ENCODE measurements at places on chromosomes 16 and 17.

- DNase-seq = no peak
These were observed 104.7 kb downstream of the COPRS start for GRCh38 chr17:31754239-31754945.

DNA sequence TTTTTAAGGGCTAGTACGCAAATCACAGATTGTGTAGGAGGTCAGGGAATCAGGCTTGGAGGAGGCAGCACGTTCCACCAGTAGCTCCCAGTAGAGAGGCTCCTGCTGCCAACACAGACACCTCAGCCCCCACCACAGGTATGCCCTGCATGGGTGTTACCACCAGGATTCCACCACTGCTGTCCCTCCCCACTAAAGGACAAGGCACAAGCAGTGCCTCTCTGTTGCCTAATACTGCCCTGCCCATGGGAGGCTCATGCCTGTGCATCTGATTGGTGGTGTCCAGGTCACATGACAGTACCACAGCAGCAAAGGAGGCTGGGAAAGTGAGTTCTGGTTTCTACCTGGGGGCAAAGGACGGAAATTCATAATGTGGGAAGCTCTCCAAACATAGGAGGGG is 33.6 kb upstream of the CACNG4 start:
- DNase-seq = no peak

GRCh38 chr16:46976550-46976949 is 3.1 kb upstream of the DNAJA2 start:
- DNase-seq = no peak

- no peak for DNase-seq
These were observed 868 bp downstream of the KCNJ12 start for GRCh38 chr17:21376759-21377690.

- DNase-seq = no peak
These were observed 9.8 kb upstream of the TNFSF12 start for GRCh38 chr17:7538891-7539545.

- DNase-seq = no peak
These were observed 19.2 kb downstream of the SLC16A3 start for GRCh38 chr17:82247856-82248671.

- no peak for DNase-seq
These were observed 33.1 kb downstream of the TRPV2 start for GRCh38 chr17:16448490-16448889.

GRCh38 chr17:32261936-32262510 is 3.6 kb upstream of the RHBDL3 start:
- no peak for DNase-seq

- DNase-seq = no peak
These were observed 11.9 kb downstream of the MAPT start for GRCh38 chr17:45906237-45906636.

DNA sequence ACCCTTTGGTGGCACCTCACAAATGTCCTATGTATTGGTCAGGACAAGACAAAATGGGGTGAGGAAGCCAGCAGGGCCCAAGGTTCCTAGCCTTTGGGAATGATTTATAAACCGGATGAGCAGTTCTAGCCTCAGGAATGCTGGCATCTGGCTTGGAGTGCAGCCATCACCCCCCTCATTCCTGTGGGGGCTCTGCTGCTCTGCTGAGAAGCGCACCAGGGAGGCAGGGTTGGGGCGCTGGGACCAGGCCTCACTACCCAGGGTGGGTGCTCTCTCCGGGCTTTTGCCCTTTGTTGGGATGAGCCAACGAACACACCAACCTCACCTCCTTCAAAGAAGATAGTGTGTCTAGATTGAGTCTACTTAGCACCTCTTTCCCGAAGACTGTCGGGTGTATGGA is 39.2 kb downstream of the TMEM11 start:
- DNase-seq = no peak

DNA sequence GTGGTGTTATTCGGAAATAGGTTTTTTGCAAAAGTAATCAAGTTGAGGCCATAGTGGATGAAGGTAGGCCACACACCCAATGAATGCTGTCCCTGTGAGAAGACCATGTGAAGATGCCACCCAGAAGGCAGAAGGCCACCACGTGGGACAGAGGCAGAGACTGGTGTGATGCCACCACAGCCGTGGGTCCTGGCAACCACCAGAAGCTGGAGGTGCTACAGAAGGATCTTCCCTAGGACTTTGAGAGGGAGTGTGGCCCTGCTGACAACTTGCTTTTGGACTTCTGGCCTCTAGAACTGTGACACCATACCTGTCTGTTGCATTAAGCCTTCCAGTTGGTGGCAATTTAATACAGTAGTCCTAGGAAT is 49.3 kb downstream of the RMI2 start:
- no peak for DNase-seq

GRCh38 chr17:21330436-21331160 is 45.6 kb upstream of the KCNJ12 start:
- no peak for DNase-seq

DNA sequence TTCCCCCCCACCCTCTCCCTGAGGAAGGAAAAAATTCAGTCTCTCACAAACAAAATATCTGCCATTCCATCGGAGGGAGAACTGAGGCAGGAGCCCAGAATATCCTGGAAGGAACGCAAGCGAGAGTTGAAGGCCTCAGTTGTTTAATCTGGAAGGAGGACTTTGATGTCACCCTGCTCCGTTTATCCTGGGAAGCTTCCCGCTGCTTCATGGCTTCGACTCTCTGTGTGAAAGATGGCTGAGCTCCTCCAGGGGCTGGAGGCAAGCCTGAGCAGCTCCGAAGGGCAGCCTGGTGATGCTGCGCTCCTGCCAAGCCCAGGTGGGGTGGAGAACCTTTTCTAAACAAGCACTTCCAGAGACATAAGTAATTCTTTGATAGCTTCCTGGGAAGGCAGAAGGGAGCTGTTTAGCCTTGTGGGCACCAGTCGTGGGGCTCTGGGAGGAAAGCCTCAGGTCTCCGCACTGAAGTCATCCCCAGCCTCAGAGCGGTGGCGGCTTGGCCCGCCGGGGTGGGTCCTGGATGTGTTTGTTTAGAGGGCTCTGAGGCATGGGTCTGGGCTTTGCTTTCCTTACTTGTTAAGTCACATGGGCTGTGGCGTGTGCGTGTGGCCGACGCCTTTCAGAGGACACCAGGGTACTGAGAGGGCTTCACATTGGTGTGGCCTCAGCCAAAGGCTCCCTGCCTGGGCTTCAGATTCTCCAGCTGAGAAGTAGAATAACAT is 7.9 kb downstream of the NKD1 start:
- DNase-seq = no peak

- no peak for DNase-seq
These were observed 14.9 kb upstream of the MMD start for GRCh38 chr17:55436224-55437158.

DNA sequence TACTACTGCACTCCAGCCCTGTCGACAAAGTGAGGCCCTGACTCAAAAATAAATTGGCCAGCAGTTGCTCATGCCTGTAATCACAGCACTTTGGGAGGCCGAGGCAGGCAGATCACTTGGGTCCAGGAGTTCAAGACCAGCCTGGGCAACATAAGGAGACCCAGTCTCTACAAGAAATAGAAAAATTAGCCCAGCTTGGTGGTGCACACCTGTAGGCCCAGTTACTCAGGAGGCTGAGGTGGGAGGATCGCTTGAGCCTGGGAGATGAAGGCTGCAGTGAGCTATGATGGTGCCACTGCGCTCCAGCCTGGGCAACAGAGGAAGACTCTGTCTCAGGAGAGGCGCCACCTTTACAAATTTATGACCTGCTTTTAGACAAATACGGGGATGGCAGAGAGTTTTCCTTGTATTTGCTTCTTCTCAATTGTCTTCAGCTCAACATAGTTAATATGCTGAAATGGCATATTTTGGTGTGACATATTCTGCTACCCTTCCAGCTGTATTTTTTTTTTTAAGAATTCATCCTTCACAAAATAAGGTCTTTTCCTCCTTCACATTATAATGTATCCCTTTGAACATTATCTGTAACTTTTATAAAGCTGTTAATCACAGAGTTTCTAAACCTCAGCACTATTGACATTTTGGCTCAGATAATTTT is 21.1 kb upstream of the YPEL2 start:
- no peak for DNase-seq

DNA sequence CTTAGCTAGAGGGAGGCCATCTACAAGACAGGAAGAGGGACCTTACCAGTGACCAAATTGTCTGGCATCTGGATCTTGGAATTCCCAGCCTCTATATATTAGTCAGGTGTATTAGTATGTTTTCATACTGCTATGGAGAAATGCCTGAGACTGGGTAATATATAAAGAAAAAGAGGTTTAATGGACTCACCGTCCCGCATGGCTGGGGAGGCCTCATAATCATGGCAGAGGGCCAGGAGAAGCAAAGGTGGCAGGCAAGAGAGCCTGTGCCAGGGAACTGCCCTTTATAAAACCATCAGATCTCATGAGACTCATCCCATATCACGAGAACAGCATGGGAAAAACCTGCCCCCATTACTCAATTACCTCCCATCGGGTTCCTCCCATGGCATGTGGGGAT is 500.2 kb downstream of the SHISA9 start:
- no peak for DNase-seq

DNA sequence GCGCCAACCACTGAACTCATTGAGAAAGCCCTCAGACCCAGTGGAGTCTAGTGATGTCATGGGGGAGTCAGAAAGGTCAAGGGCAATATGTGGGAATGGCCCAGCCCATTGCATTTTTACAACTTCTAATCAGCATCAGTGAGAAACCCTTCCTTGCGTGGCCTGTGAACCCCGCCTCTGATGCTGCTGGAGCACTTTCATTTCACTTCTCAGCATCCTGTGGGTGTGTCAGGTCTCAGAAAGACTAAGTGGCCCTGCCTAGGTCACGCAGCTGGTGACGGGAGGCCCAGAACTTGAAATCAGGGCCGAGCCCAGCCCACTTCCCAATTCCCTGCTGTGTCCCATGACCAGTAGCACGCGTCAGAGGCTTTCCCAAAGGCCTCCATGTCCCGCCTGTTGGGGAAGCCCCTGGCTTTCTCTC is 6.1 kb downstream of the DNAI2 start:
- peak; percentile 52 for DNase-seq

- no peak for DNase-seq
These were observed 77.1 kb downstream of the USP31 start for GRCh38 chr16:23072084-23072599.

GRCh38 chr16:81623365-81624102 is 155.6 kb upstream of the PLCG2 start:
- peak; percentile 70 for DNase-seq

- DNase-seq = no peak
These were observed 253.9 kb downstream of the SEC14L1 start for GRCh38 chr17:77394540-77395295.

- no peak for DNase-seq
These were observed 12.7 kb downstream of the TMEM100 start for GRCh38 chr17:55709984-55710383.

DNA sequence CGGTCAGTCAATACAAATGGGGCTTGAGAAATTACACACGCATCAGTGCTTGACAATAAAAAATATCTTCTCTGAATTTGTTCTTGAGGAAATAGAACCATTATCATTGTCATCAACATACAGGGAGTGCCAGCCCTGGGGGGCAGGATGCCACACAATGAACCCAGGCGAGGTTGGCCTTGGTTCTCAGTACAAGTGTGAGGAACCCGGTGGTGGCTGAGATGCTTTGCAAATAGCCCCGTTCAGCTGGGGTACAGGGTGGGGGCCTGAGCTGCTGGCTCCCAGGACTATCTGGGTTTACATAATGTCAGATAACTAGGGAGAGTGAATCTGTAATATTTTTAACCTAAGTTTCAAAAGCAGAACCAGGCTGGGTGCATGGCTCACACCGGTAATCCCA is 112.8 kb upstream of the CDC42EP4 start:
- no peak for DNase-seq

DNA sequence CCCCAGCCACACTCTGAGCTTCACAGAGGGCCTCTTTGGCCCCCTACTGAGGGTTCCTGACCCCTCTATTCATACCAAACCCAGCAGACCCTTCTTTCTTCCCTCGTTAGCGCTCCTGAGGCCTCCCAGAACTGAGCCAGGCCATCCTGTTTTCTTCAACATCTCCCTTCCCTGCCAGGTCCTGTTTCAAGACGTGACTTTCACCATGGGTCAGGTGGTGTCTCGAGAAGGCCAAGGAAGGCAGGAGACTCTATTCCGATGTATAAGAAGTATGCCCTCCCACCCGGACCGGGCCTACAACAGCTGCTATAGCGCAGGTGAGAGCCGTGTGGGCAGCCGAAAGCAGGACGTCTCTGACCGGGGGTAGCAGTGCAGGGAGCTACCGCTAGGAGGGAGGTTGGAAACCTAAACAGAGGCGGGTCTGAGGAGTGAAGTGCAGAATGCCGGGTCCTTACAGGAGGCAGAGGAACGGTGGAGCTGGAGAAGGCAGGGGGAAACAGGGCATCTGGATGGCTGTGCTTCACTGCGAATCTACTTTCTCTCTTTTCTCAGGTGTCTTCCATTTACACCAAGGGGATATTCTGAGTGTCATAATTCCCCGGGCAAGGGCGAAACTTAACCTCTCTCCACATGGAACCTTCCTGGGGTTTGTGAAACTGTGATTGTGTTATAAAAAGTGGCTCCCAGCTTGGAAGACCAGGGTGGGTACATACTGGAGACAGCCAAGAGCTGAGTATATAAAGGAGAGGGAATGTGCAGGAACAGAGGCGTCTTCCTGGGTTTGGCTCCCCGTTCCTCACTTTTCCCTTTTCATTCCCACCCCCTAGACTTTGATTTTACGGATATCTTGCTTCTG is 1.3 kb upstream of the SENP3 start:
- DNase-seq = peak; percentile 65

DNA sequence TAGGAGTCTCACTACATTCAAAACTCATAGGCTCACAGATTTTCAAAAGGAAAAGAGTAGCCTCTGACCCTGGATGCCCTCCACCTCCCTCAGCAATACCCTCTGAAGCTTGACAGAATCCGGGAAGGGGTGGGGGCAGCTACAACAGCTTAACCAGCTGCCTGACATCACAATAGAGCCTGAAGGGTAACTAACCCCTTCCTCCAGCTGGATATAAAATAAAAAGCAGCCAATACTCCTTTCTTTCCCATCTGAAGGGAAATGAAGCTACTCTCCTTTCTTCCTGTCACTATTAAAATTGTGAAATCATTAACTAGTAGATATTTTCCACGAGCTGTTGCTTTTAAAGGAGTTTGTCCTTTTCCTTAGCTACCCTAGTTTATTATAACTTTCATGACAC is 24.0 kb downstream of the USP31 start:
- DNase-seq = no peak

- DNase-seq = no peak
These were observed 229.4 kb downstream of the CCDC182 start for GRCh38 chr17:57515662-57516211.

GRCh38 chr17:17015230-17015629 is 27.0 kb upstream of the MPRIP start:
- DNase-seq = no peak

- no peak for DNase-seq
These were observed 245.7 kb downstream of the FOXL1 start for GRCh38 chr16:86823888-86824671.

GRCh38 chr17:21211825-21212479 is 2.0 kb downstream of the TMEM11 start:
- DNase-seq = no peak

GRCh38 chr16:86396422-86396821 is 113.9 kb upstream of the FOXF1 start:
- no peak for DNase-seq

DNA sequence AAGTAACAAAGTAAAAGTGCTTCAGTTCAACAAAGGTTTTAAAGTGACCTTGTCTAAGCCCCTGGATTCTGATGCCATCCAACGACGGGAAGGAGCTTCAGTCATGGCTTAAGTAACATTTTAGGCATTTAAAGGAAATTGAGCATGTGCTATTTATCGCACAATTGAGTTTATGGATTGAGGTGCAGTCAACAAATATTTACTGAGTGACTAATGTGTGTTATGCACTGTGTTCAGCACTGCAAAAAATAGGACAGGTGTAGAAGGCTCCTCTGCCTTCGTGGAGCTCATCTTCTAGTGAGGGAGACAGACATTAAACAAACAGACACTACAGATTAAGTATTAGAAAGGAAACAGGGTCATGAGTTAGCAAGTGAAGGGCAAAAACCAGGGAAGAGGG is 12.5 kb downstream of the TMIGD1 start:
- DNase-seq = no peak

Measured in CD8-positive, alpha-beta T cell (primary cell).